Stimulated activated CD4-positive, alpha-beta T cell treated with anti-CD3 and anti-CD28 coated beads, TNF-alpha, amount 100 ng/mL, for 24 hours (primary cell): ENCODE measurements at places on chromosomes 6 and 20.

DNA sequence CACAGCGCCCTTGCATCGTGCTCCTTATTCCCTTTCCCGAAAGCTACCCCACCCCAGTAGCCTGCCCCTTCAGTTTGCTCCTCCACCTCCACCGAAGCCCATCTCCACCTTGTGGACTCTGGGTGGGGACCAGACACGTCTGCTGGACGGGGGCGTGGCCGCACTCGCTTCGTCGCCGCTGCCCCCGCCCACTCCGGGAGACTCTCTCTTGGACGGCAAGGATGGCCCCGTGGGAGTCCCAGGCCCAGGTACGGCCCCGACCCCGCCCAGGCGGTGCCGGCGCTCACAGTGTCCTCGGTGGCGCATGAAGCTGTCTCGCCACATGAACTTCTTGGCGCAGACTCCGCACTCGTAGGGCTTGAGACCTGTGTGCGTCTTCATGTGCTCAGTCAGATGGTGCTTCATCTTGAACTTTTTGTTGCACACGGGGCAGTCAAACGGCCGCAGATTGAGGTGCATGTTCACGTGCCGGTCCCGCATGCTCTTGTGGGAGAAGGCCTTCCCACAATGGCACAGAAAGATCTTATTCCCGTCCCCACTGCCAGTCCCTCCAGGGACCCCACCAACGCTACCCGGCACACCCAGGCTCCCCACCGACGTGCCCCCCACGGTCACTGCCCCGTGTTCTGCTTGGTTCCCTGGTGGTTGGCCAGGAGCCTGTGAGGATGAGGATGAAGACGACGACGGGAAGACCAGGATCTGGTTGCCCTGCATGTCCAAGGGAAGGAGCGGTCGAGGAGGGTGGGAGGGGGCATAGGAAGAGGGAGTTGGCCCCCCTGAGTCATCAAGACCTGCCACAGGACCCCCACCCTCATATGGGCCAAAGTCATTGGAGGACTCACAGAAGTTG, 1.3 kb upstream of the TAPBP start:
- DNase-seq: no peak

GRCh38 chr6:147892476-147892875, 384.0 kb downstream of the SAMD5 start:
- DNase-seq: no peak

GRCh38 chr6:128389820-128390534, 130.4 kb downstream of the PTPRK start:
- no peak for DNase-seq

- DNase-seq: no peak
Measured at GRCh38 chr6:6243846-6244245, 76.6 kb downstream of the F13A1 start.

DNA sequence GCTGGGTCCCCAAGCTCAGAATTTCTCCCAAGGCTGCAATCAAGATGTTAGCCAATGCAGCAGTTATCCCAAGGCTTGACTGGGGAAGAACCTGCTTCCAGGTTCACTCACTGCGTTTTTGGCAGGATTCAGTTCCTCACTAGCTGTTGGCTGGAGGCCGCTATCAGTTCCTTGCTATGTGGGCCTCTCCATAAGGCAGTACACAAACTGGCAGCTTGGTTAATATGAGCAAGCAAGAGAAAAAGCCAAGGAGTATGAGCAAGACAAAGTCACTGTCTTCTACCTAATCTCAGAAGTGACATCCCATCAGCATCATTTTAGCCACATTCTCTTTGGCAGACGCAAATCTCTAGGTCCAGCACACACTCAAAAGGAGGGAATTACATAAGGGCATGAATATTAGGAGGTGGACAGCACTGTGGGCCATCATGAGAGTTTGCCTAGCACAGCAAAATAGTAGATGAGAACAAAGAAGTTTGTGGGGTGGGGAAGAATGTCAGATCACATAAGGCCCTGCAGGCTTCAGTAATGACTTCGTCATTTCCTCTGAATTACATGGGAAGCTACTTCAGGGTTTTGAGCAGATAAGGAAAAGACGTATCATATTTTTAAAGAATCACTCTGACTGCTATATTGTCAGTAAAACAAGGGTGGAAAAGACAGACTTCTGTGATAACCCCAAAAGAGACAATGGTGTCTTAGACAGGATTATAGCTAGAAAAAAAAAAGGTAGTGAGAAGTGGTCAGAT, 25.5 kb downstream of the LMBRD1 start:
- no peak for DNase-seq

- no peak for DNase-seq
Measured at GRCh38 chr20:44198872-44199271, 11.7 kb downstream of the OSER1 start.

- no peak for DNase-seq
Measured at GRCh38 chr6:14964556-14965270, 281.2 kb upstream of the JARID2 start.

GRCh38 chr6:121967631-121968030, 431.8 kb upstream of the HSF2 start:
- DNase-seq: no peak

DNA sequence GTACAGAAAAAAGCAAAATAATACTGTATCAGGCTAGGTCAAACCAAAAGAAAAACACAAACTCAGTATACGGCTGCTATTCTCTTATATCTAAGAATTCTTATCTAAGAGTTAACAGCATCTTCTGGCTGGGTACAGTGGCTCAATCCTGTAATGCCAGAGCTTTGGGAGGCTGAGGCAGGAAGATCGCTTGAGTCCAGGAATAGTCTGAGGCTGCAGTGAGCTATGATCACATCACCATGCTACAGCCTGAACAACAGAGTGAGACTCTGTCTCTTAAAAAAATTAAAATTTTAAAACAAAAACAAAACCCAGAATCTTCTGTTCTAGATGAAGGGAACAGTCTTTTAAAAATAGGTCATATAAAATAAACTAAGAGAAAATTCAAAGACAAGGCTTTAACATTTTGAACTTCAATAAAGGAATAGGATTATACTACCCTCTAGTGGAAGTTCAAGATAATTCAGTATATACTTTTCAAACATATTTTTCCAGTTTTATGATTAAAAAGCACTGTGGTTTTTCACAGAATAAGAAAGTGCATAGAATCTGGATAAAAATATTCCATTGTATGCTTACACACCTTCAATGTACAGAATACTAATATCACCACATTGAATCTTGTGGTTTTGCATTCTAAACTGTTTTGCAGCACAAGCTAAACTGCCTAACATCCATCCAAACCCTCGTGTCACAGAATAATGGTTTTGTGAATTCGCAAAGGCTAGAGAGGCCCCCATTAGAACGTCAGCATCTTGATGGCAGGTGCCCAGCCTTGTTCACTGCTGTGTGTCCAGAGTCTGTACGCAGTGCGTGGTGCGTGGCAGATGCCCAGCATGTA, 39.3 kb downstream of the DTNBP1 start:
- DNase-seq: no peak

DNA sequence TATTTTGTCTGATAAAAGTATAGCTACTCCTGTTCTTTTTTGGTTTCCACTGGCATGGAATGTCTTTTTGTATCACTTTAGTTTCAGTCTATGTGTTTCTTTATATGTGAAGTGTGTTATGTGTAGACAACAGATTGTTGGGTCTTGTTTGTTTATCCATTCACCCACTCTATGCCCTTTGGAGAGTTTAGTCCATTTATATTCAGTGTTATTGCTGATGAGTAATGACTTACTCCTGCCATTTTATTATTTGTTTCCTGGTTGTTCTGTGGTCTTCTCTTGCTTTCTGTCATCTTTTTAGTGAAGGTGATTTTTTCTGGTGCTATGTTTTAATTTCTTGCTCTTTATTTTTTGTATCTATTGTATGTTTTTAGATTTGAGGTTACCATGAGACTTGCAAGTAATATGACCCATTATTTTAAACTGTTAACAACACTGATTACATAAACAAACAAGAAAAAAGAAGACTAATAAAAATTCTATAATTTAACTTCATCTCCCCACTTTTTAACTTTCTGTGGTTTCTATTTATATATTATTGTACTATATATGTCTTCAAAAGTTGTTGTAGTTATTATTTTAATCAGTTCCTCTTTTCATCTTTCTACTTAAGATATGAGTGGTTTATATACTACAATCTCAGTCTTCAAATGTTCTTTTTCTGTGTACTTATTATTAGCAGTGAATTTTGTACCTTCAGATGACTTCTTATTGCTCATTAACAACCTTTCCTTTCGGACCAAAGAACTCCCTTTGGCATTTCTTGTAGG, 323.4 kb downstream of the BTBD9 start:
- DNase-seq: no peak

GRCh38 chr6:113936093-113936934, 34.6 kb downstream of the HDAC2 start:
- DNase-seq: no peak

GRCh38 chr6:30829639-30830255, 54.6 kb upstream of the DDR1 start:
- DNase-seq: no peak

DNA sequence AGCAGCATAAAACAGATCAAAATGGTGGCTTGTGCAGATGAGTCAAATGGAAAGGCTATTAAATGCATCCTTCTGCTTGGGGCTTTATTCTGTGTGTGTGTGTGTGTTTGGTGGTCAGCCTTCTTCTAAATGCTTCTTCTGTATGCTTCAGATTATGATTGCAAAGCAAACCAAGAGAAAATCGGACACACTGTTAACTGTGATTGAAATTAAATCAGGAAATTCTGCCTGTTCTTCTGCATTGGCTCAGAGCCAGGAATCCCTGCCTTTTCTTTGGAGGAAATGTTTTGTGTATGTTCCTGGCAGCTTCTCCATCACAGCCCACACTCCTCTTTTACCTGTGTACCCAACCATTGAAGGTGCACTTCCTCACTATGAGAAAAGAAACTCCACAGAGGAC, 22.3 kb upstream of the PDE10A start:
- no peak for DNase-seq

DNA sequence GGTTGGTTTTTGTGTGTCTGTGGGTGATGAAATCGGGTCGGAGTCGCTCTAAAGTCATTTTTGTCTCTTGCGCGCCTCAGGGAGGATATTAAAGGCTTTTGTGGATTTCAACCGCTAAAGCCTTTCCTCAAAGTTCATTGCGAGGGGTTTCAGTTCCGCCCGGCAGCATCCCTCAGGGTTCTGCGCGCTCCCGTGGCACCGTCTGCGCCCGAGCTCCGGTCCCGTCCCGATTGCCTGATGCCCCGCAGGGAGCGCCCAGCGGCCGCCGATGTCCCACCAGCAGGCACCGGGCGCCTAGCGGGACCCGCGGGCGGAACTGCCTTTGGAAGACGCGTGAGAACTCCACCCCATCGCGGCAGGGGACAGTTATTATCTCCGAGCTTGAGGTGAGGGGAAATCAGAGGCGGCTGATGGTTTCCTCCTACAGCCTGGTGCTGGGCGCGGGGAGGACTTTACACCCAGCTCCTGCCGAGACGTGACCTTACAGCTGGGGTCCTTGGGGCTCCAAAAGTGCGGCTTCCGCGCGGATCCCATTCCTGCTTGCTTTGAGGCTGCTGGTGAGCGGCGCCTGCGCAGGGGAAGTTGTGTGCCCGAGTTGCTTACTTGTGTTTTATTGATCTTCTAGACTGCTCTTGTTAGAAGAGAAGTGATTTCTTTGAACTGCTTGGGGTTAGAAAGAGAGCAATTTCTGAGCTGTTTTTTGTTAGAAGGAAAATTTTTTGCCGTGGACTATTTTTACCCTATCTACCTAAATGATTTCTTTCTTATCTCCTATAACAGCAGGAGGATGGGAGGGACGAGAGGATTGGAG, 27.1 kb downstream of the ULBP1 start:
- peak; percentile 18 for DNase-seq

- DNase-seq: no peak
Measured at GRCh38 chr20:35773154-35773751, 1.4 kb downstream of the PHF20 start.

DNA sequence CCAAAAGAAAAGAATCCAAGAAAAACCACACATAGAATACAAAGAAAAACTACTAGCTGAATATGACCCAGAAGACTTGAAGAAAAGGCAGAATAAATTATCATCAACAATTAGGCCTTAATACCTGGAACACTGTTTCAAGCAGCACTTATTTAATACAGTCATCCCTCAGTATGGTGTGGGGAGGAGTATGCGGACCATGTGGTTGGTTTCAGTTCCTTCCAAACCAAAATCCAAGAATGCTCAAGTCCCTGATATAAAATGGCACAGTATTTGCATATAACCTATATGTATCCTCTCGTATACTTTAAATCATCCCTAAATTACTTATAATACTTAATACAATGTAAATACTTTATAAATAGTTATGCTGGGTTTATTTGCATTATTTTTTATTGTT, 16.1 kb downstream of the CDK19 start:
- DNase-seq: no peak

DNA sequence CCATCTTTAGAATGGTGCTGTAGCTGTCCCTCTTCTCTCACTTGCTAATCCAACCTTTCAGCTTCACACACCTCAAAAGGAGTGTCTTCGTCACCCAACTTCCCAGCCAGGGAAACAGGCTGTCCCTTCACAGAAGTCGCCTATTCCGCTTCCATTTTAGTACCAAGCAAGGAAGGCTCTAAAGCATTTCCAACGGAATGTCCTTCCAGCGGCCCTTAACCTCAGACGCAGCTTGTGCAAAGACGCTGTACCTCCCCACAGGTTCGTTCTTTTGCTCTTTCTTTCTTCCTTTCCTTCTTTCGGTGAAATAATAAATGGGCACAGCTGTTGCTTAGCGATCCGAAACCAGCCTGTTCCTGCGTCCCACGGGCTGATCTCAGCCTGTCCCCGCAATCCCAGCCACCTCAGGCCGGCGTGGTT, 1.5 kb downstream of the PTPRT start:
- no peak for DNase-seq

GRCh38 chr6:7628909-7629308, 38.9 kb downstream of the SNRNP48 start:
- DNase-seq: no peak

GRCh38 chr6:127177923-127178231, 59.4 kb downstream of the RSPO3 start:
- DNase-seq: no peak

DNA sequence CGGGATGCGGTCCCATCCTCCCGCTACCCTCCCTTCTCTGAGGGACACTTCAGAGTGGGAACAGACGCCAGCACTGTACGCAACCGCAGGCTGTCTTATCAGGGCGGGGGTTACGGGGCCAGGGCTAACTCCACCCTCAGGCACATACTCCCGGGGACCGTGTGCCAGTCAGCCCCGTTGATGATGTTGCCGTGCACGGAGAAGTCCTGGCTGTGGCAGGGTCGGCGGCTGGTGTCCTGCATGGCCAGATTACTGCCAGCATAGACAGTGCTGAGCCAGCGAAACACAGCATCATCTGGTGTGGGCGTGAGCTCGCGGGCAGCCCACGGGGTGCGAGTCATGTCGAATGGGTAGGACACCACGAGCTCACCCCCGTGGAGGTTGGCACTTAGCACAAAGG, 5.0 kb downstream of the CPXM1 start:
- DNase-seq: no peak

GRCh38 chr6:161694995-161695394, 421.1 kb upstream of the AGPAT4 start:
- no peak for DNase-seq
